ENCODE measurements at places on chromosomes 3 and 15. TPM values are rescaled to one million over a fixed set of nuclear protein-coding genes. Genes with fewer than 3 reads are reported as not detected.

The CILP gene
- not detected for total RNA-seq

The ITIH1 gene
- not detected for total RNA-seq

The GATA2 gene
- 63.9 TPM for total RNA-seq

The TMEM40 gene
- not detected for total RNA-seq

The ARHGEF26 gene
- 2.9 TPM for total RNA-seq

The PLA2G4B gene
- 4.0 TPM for total RNA-seq

The CHRD gene
- 0.53 TPM for total RNA-seq

The HRG gene
- not detected for total RNA-seq

Data from endothelial cell of umbilical vein (primary cell).